ENCODE measurements at places on chromosomes 2 and 18. TPM values are rescaled to one million over a fixed set of nuclear protein-coding genes. Genes with fewer than 3 reads are reported as not detected.

- DNase-seq = no peak
These were observed 787.6 kb upstream of the GCFC2 start for GRCh38 chr2:76498360-76498759.

The HDHD2 gene
- 12.1 TPM for total RNA-seq

DNA sequence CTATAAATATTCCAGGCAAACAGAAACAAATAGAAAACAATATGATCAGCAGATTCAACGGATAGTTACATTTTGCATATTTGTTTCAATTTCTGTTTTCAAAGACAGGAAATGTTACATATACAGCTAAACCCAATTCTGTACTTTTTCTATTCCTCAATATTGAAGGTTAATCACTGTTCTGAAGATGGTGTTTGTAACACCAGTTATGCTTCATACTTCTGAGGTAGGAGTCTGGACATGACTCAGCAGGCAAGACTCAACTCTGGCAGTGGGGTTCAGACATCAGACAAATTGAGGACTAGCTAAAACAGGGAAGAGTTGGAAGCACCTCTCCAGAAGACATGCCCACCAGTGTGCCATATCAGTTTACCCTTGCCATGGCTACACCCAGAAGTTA, 16.6 kb downstream of the SERPINB13 start:
- no peak for DNase-seq

GRCh38 chr2:34419856-34420255, 820.8 kb upstream of the FAM98A start:
- DNase-seq = no peak

DNA sequence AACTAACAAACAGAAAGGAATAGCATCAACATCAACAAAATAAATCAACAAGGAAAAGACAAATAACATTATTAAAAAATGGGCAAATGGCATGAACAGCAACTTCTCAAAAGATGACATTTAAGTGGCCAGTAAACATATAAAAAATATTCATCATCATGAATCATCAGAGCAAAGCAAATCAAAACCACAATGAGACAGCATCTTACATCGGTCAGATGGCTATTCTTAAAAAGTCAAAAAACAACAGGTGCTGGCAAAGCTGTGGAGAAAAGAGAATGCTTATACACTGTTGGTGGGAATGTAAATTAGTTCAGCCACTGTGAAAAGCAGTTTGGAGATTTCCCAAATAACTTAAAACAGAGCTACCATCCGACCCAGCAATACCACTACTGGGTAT, 327.1 kb downstream of the CMPK2 start:
- DNase-seq = no peak
